Fibroblast of villous mesenchyme (primary cell): ENCODE measurements at places on chromosomes 16 and 17.

DNA sequence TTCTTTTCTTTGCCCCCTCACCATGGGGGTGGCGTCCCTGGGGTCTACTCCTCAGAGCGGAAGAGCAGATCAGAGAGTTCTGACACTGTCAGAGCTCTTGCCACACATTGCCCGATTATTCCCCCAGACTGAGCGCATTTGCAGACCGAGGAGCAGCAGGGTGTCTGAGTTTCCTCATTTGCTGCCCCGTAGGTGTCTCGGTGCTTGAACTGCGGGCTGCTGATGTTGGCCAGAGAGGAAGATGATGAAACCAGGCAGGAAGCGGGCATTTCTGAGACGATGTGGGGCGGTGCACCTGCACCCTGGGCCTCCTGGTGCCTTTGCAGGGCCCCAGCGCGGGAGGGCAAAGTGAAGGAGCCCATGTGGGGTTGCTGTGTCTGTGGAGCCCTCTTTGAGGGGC is 55.2 kb downstream of the ARSG start:
- DNase-seq: no peak

GRCh38 chr16:78376452-78376851 is 277.0 kb downstream of the WWOX start:
- DNase-seq: peak; percentile 72

- no peak for DNase-seq
These were observed 5.0 kb downstream of the SGCA start for GRCh38 chr17:50170662-50171370.

- DNase-seq: no peak
These were observed 16.1 kb downstream of the KCNJ12 start for GRCh38 chr17:21392266-21392665.

DNA sequence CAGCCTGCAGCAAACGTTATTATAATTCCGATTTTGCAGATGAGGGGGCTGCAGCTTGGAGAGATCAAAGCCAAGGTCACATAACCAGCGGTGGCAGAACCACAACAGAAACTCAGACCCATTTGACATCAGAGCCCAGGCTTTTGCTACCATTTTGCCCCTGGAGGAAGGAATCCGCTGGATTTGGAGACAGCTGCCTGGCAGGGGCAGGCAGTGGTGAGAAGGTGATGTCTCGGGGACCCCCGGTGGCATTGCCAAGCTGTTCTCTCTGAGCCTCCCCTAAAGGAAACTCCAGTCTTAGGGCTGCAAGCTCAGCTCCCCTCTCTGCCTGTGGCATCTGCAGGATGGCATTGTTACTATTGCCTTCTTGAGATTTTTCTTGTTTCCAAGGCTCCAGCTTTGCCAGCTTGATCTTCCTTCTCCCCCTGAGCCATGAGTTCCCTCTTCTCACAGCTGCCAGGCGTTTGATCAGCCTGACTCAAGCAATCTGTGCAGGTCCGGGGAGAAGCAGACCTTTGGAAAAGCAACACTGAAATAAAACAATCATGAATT is 40.8 kb downstream of the AIPL1 start:
- DNase-seq: no peak

GRCh38 chr16:77386831-77387814 is 47.7 kb downstream of the ADAMTS18 start:
- no peak for DNase-seq
